ENCODE measurements at places on chromosomes 1 and 21.

- DNase-seq = no peak
Observed at GRCh38 chr1:233843525-233844204, 60.8 kb upstream of the SLC35F3 start.

- no peak for DNase-seq
Observed at GRCh38 chr1:25134801-25135461, 97.4 kb downstream of the SYF2 start.

DNA sequence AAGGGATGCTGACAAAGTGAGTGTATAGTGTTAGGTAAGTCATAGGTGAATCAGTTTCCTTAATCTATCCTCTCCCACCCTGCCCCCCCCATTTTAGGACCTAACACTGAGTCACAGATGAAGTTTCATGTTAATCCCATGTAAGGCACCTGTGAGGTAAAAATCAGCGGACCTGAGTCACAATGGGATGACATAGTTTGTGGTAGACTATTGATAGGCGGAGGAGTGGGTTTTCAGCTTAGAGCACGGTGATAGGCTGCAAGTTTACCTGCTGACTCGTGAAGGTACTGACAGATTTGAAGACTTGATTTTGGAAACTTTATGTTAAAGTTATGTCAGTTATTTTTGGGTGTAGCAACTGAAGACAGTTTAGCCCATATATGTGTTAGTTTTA, 1.7 kb downstream of the TOR1AIP1 start:
- no peak for DNase-seq

GRCh38 chr1:59384443-59384842, 87.5 kb downstream of the FGGY start:
- DNase-seq = no peak

DNA sequence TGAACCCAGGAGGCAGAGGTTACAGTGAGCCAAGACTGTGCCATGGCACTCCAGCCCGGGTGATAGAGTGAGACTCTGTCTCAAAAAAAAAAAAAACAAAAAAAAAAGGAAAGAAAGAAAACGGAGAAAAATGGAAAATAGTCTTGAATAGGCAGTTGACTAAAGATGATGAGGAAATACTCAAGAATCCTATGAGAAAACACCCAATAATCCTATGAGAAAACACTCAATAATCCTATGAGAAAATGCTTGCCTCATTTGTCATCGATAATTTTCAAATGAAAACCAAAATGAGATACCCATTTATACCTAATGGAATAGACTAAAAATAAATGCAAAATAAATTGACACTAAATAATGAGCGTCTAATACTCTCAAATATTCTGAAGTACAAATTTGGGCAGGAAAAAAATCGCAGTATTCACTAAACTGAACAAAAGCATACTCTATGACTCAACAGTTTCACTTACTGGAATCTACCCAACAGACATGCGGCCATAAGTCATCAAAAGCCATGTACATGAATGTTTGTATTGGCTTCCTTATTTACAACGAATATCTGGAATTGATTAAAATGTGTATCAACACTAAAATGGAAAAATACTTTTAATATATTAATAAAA, 733.9 kb upstream of the CHRM3 start:
- no peak for DNase-seq

- no peak for DNase-seq
Observed at GRCh38 chr1:167219194-167219593, 1.5 kb upstream of the POU2F1 start.

All from GM19239 (cell line).